ENCODE measurements at places on chromosomes 16 and 17. TPM values are rescaled to one million over a fixed set of nuclear protein-coding genes. Genes with fewer than 3 reads are reported as not detected.

The TAF15 gene
- 214 TPM for total RNA-seq

The APOBR gene
- 0.13 TPM for total RNA-seq

The TRAF7 gene
- total RNA-seq: 55.8 TPM

The CHST5 gene
- total RNA-seq: not detected

The OSGIN1 gene
- 15.7 TPM for total RNA-seq

The COG4 gene
- total RNA-seq: 28.7 TPM

The TMIGD1 gene
- not detected for total RNA-seq

The NAGS gene
- 1.4 TPM for total RNA-seq

The RAB37 gene
- 1.4 TPM for total RNA-seq

Data from A549 treated with AZD2906 at 1 μM for 4 hours (cell line).